SJSA1 (cell line): ENCODE measurements at places on chromosomes 4 and X.

- H3K4me1 ChIP-seq, result no peaks in the 10 kb centered on the region
- no peak overlapping the region for H3K27ac ChIP-seq
- no peak for DNase-seq
- no peaks in the 10 kb centered on the region for H3K36me3 ChIP-seq
Observed at GRCh38 chr4:12697970-12698369, 786.2 kb downstream of the RAB28 start.

- H3K36me3 ChIP-seq, result no peaks in the 10 kb centered on the region
- no peak for DNase-seq
- H3K27me3 ChIP-seq, result no peaks in the 10 kb centered on the region
- H3K4me1 ChIP-seq, result no peaks in the 10 kb centered on the region
- no peak overlapping the region for H3K4me3 ChIP-seq
- H3K27ac ChIP-seq, result no peak overlapping the region
Observed at GRCh38 chr4:166228112-166228511, 355.1 kb downstream of the TLL1 start.

DNA sequence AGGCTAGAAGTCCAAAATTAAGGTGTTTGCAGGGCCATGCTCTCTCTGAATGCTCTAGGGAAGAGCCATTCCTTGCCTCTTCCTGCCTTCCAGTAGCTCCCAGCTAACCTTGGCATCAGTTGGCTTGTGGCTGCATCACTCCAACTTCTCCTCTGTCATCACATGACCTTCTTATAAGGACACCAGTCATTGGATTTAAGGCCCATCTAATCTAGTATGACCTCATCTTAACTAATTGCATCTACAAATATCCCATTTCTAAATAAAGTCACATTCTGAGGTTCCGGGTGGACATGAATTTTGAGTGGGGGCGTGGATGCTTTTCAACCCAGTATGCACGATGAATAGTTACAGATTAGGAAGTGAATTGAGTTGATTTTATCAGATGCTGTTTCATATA, 89.7 kb downstream of the DOCK11 start:
- no peak overlapping the region for H3K27ac ChIP-seq
- H3K27me3 ChIP-seq, result no peaks in the 10 kb centered on the region
- H3K36me3 ChIP-seq, result no peaks in the 10 kb centered on the region
- no peak overlapping the region for H3K4me3 ChIP-seq
- no peaks in the 10 kb centered on the region for H3K4me1 ChIP-seq
- no peak for DNase-seq

DNA sequence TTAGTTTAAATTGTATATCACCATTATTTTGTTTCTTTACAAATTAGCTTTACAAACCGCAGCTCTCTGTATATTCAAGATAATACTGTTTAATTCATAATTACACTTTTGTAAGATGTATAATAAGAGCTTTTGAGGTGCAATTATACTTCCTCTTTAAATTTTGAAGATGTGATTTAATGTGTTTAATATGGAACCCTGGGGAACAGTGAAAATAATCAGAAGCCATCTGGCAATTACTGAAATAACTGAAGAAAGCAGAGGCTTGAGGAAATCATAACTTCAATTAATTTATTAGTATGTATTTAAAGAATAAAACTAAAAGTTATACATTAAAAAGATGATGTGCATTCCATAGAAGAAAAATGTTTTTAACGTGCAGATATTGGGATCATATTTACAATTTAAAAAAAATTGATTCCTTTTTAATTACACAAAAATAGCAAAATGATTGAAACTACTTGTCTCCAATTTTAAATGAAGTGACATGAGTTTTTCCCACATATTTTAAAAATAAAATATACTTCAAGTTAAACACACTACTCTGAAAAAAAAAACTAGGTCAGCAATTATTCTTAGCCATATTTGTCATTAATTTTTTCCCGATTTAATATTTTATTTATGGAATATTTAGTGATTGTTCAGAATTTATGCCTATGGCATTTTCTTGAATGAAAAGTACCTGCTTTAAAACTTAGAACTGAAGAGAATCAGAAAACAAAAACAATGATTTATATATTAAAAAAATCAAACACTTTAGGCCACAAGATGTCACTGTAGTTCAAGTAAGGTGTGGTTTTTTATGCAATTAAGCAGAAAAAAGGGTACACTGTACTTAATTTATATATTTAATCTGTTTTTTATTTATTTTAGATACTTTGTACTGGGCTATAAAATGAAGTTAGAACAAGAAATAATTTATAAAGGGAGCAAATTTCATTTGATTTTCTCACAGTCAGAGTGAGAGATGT, 942.7 kb upstream of the NDST4 start:
- H3K4me1 ChIP-seq, result no peaks in the 10 kb centered on the region
- DNase-seq, result no peak
- H3K27ac ChIP-seq, result no peak overlapping the region
- no peaks in the 10 kb centered on the region for H3K36me3 ChIP-seq

DNA sequence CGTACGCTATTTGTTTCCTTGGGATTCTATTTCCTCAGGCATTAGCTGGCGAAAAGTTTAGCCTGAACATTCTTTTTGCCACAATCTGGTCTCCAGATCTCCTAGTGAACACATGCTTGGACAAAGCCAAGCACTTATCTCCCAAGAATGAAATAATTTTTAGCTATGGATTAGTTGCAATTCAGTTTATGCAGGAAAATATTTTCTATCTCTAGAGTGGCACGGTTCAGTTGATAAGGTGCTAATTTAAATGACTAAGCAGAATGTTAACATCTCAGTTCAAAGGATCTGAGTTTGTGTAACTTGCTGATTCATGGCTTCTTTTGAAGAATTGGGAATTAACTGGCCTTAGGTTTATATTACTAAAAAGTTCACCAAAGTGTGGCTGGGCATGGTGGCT, 58.1 kb upstream of the JADE1 start:
- no peak overlapping the region for H3K4me3 ChIP-seq
- no peaks in the 10 kb centered on the region for H3K4me1 ChIP-seq

GRCh38 chr4:41644288-41644914, 104.1 kb downstream of the PHOX2B start:
- H3K27me3 ChIP-seq, result no peaks in the 10 kb centered on the region
- H3K4me1 ChIP-seq, result peaks cover 16% of the 10 kb centered on the region; the same call in 1 of the 2 replicates
- H3K36me3 ChIP-seq, result no peaks in the 10 kb centered on the region; the same call in 1 of the 2 replicates
- H3K27ac ChIP-seq, result no peak overlapping the region
- no peak for DNase-seq

DNA sequence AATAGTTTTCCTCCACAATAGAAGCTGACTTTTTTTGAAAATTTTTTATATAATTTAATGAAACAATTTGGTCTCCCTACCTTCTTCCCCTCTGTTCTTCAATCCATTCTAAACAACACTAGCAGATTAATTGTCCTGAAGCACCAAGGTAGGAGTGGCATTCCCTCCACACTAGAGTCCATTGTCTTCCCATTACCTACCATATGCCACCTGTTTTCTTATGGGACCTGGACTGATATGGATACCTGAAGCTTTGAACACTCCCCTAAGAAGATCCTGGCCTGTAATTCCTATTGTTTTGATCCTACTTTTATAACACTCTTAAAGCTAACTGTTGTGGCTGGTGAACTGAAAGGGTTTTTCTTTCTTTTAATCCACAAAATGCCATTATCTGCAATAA, 92.0 kb downstream of the APBB2 start:
- no peaks in the 10 kb centered on the region for H3K27me3 ChIP-seq
- H3K36me3 ChIP-seq, result no peaks in the 10 kb centered on the region
- H3K4me3 ChIP-seq, result no peak overlapping the region
- H3K4me1 ChIP-seq, result peaks cover 12% of the 10 kb centered on the region

- no peak overlapping the region for H3K27ac ChIP-seq
- no peaks in the 10 kb centered on the region for H3K27me3 ChIP-seq
- no peaks in the 10 kb centered on the region for H3K36me3 ChIP-seq
- H3K4me3 ChIP-seq, result no peak overlapping the region
Observed at GRCh38 chr4:8437281-8437680, 3.2 kb downstream of the ACOX3 start.
